Fibroblast of skin of left biceps (primary cell): ENCODE measurements at places on chromosomes 4 and X.

- no peak for DNase-seq
These were observed 49.5 kb upstream of the ADRA2C start for GRCh38 chr4:3716631-3717235.

GRCh38 chrX:38452603-38453002 lies 100.2 kb downstream of the OTC start:
- DNase-seq: no peak

DNA sequence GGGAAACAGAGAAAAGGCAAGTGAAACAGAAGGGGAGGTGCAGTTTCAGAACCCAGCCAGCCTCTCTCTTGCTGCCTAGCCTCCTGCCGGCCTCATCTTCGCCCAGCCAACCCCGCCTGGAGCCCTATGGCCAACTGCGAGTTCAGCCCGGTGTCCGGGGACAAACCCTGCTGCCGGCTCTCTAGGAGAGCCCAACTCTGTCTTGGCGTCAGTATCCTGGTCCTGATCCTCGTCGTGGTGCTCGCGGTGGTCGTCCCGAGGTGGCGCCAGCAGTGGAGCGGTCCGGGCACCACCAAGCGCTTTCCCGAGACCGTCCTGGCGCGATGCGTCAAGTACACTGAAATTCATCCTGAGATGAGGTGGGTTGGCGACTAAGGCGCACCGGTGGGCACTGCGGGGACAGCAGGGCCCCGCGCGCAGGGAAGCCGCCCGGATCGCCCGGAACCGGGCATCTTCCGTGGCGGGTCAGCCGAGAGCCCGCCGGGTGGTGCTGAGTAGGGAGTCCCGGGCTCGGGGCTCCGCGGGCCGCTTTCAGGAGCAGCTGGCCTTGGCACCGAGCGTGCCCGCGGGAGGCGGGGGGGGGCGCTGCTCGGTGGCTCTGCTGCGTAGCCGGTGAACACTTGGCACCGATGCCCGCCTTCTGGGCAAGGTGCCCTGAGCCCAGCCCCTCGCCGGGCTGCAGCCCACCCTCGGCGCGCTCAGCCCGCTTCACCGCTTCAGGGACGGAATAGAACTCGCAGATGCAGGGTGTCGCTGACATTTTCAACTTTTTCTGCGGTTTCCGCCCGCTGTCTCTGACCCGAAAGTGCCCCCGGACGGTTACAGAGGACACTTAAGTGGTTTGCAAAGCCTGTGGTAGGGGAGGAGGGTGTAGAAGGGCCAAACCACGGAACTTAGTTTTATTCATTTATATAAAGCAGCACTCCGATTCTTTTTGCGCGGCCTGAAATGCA lies at the start of gene CD38:
CD38 (plus strand) TSS at position 40 of the 953 bp plus-strand sequence; CDS start at position 127, 87 bp downstream.
- no peak for DNase-seq

GRCh38 chr4:73687421-73687820 lies 52.9 kb upstream of the CXCL8 start:
- DNase-seq: no peak

- no peak for DNase-seq
These were observed 248.1 kb downstream of the OPHN1 start for GRCh38 chrX:68185161-68185560.

GRCh38 chr4:52701207-52701606 lies 42.1 kb upstream of the USP46 start:
- no peak for DNase-seq

- no peak for DNase-seq
These were observed 8.9 kb downstream of the MSANTD1 start for GRCh38 chr4:3257556-3258482.

GRCh38 chr4:176902710-176903323 lies 110.1 kb upstream of the VEGFC start:
- DNase-seq: peak; percentile 89

DNA sequence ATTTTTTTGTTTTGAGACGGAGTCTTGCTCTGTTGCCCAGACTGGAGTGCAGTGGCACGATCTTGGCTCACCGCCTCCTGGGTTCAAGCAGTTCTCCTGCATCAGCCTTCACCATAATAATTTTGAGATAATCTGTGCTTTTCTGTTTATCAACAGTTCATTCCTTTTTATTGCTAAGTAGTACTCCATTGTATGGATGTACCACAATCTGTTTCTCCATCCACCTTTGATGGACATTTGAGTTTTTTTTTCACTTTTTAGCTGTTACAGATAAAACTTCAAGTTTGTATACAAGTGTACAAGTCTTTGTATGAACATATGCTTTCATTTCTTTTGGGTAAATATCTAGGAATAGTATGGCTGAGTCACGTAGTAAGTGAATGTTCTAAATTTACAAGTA lies 9.0 kb downstream of the FUNDC2 start:
- DNase-seq: no peak

DNA sequence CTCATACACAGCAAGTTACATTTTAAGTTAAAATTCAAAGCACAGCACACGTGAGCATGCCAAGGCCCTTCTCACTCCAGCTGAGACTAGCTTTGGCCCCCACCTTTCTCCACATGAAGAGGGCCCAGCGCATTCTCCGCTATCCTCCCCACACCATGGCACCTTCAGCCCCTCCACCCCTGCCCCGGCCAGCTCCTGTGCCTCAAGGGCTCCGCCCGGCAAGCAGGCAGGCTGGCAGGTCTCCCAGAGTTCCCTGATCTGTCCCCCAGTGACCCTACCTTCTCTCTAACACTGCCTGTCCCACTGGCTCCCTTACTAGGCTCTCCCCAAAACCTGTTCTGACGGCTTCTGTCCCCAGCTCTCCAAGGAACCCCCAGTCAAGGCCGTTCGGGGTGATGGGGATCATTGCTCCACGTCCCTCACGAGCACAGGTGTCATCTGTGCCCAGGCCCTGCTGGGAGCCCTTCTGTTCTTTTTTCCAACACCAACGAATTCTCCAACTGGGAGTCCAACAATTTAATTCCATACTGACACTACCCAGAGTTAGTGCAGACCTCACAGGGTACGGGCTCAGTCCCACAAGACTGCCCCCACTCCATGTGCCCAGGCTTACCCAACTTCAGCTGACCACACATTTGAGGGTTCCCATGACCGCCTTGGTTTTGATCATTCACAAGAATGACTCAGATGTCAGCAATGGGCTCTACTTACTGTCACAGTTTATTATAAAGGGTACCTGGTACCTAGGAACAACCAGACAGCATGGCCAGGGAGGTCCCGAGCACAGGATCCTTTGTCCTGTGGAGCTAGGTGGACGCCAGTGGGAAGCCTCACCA lies 4.2 kb downstream of the LETM1 start:
- no peak for DNase-seq

GRCh38 chrX:130560544-130560943 lies 158.8 kb downstream of the RBMX2 start:
- no peak for DNase-seq

DNA sequence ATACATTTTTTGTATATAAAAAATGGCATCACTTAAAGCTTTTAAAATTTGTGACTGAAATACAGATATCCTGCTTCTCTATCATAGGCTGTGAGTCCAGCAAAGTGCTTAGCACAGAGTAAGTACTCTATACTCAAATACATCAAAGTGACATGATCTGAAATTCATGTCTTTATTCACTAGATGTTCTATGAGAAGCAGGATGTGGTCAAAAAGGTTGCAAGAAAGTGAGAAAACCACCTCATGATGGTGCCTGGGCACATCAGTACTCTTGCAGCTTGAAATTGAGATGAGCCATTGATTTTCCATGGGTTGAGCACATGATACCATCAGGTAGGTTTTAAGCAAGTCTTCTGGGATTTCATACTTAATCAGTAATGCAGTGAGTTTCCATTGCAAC lies 20.4 kb upstream of the SFRP2 start:
- DNase-seq: no peak

GRCh38 chr4:16116019-16116418 lies 32.2 kb upstream of the PROM1 start:
- no peak for DNase-seq

GRCh38 chrX:20378233-20378920 lies 111.7 kb upstream of the RPS6KA3 start:
- no peak for DNase-seq

- no peak for DNase-seq
These were observed 1.1 kb downstream of the GTPBP6 start for GRCh38 chrX:317424-318067.

GRCh38 chr4:7829652-7830580 lies 109.7 kb downstream of the AFAP1 start:
- DNase-seq: no peak

GRCh38 chr4:2424581-2424980 lies 5.8 kb downstream of the CFAP99 start:
- DNase-seq: no peak

GRCh38 chr4:8035371-8035780 lies 95.7 kb upstream of the AFAP1 start:
- no peak for DNase-seq

DNA sequence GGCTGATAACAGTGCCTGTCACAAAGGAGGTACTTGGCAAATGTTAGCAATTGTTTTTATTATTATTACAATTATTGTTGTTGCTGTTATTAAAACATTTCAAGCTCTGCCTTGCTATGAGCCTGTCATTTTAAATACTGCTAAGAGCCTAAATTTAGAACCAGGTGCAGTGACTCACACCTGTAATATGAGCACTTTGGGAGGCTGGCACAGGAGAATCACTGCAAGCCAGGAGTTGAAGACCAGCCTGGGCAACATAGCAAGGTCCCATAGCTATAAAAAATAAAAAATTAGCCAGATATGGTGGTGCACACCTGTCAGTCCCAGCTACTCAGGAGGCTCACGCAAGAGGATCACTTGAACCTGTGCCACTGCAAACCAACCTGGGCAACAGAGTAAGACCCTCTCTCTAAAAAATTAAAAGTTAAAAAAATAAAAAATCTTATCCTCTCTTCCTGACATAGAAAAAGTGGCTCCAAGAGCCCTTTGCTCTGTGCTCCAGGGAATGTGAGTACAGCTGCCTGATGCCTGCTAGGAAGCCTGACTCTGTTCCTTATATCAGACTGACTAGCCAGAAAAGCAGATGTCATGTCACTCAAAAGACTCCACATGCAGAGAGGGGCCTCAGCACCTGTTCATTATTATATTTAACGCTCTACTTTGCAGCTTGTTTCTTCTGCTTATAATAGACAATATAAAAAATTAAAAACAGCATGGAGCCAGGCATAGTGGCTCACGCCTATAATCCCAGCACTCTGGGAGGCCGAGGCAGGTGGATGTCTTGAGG lies 234.0 kb downstream of the OPHN1 start:
- DNase-seq: no peak

GRCh38 chrX:46770817-46771163 lies 11.9 kb upstream of the SLC9A7 start:
- DNase-seq: peak; percentile 76

DNA sequence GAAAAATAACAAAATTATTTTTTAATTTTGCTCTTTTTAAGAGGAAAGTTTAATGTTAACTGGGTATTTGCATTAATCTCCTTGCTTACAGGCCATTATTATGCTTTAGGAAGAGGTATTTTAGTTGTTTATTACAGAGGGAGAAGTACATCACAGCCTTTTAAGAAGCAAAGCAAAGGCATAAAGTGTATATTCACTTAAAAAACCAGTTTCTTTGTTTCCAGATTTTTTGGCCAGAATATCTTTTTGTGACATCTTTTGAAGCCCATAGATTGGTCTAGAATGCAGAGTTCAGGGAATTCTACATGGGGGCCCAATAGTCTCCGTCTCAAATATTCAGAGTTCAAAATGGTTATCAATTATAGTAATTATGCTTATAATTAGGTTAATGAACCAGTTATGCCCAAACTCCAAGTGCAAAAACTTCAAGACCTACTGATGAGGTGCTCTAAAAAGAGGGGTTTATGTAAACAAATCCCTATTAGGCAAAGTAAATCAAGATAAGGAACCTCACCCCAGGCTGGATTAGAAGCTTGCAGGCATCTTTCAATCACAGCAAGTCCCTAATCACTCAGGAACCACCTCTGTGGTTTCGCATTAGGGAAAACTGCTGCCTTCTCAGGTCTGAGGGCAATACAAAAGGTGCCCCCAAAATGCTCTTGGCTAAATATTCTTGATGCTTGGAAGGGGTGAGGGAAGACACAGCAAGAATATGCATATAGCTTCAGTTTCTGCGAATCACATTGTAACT lies 1.4 kb downstream of the CXXC4 start:
- no peak for DNase-seq

GRCh38 chrX:132774010-132774714 lies 184.3 kb downstream of the HS6ST2 start:
- DNase-seq: no peak

DNA sequence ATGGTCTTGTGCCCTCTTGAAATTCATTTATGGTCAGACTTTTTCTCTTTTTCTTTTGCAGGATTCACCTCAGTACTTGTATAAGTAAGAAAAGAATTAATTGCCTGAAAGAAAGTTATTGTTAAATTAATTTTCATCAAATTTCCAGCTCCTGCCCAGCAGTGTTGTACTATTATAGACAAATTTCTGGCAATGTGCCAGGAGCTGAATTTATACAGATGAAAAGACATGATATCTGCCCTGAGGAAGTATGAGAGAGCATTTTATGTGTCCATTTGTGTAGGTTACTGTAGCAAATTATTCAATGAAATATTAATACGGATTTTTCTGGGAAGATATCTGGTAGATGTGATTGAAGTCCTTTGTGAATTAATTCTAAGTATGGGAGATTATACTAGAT lies 2371.5 kb upstream of the TENM3 start:
- DNase-seq: no peak

DNA sequence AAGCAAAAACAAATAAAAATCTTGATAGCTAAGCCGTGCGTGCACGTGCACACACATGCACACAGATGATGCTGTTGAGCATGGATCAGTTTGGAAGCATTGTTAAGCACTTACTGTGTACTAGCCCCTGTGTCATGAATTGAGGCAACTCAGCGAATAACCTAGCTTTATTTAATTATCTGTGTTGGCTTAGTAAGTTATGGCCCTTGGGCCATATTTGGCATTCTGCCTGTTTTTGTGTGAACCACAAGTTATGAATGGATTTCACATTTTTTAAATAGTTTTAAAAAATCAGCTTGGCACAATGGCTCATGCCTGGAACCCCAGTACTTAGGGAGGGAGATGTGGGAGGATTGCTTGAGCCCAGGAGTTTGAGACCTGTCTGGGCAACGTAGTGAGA lies 113.6 kb upstream of the CBLL2 start:
- no peak for DNase-seq
